ENCODE measurements at places on chromosomes 13 and 19.
A peak's percentile ranks its signal among the peaks of the same experiment; 100 is the strongest.

- no peak for DNase-seq
Measured at GRCh38 chr13:90430127-90430526, 917.4 kb upstream of the MIR17HG start.

DNA sequence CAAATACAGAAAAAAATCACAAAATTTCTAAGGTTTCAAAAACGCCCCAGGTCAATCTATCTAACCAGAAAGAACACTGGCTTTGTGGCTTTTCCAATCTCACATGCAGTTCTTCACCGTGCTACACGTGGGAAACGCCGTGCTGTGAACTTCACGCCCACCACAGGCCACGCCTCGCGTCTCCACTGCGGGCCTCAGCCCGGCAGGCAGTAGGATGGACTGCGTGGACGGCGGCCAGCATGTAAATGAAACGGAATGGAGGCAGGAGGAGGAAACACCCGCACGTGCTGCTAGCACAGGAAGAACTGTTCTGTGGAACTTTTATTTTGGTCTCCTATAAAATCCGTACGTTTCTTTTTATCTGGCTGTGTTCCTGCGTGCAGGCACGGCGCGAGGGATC is 23.8 kb downstream of the ZNF787 start:
- no peak for DNase-seq

DNA sequence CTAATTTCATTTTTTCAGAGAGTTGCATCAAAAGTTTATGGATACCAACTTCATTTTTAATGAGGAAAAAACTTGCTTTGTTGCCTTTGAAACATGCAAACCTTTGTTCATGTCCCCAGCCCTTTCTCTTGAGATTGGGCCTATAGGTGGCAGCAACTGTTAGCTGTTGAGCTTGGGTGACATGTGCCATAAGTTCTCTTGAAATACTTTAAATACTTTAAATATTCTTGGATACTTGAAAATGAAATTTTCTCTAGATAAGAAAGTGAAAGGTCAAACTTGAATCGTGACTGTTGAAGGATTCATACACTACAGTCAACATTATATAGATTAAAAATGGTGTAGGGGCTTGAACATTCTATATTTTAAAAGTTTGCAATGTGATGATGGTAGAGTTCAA is 294.9 kb downstream of the NDFIP2 start:
- DNase-seq: peak; percentile 71

GRCh38 chr19:54803410-54803809 is at the start of gene KIR2DL4:
Gene KIR2DL4, plus strand, starts transcription at chr19:54803610. Its CDS starts 42 bp downstream, at chr19:54803652.
- DNase-seq: no peak

DNA sequence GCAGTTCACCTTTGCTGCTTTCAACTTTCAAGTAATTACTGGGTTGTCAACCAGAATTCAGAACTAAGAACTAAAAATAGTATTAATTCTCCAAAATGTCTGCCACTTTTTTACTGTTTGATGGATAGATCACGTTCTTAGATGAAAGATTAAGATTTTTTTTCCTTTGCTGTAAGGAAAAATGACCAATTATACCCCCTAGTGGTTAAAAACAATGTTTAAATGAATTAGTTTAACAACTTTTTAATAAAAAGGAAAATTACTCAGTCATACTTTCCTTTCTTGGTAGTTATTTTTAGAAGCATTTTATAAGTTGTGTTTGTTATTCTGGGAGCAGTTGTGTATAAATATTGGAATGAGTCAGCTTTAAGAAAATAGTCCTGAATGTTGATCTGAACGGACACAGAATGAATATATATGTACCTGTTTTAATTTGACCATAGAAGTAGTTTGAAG is 4.6 kb downstream of the TM9SF2 start:
- no peak for DNase-seq

DNA sequence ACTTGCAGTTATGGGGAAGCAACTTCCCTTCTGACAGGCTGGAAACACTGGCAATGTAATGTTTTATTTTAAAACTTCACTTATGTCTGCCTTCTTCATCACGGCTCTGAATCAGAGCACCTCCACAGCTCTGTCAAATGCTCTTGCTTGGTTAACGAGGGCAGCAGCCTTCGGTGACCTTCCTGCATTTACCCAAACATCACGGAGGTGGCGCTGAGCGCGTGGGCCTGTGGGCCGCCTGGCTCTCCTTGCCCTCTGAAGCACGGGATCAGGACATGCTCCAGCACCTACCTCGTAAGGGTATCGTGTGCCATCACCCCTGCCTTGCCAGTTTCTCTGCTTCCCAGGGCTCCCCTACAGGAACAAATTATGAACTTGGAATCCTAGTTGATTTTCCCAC is 310.0 kb downstream of the TEX29 start:
- DNase-seq: no peak

GRCh38 chr13:72025836-72026235 is 158.8 kb upstream of the DACH1 start:
- DNase-seq: no peak

- no peak for DNase-seq
Measured at GRCh38 chr19:49844138-49845095, 6.5 kb upstream of the PTOV1 start.

GRCh38 chr13:25725104-25725503 is 326.7 kb downstream of the SHISA2 start:
- DNase-seq: no peak

- no peak for DNase-seq
Measured at GRCh38 chr19:13133241-13133870, 15.3 kb downstream of the NACC1 start.

DNA sequence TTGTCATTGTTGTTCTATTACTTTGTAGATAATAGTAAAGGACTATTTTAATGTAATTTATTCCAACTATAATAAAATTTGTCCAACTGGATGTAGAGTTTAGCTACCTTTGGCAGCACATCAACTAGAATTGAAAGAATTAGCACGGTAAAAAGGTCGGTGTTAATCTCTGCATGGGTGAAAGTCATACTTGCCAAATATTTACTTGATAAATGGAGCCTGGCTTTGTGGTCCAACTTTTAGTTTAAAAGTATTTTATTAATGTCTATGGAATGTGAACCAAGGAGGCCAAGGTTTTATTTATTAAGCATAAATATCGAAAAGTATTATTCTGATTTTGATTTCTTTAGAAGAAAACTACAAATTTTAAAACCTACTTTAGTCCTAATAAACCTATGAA is 1389.0 kb downstream of the PCDH9 start:
- no peak for DNase-seq

GRCh38 chr13:90926459-90926858 is 421.0 kb upstream of the MIR17HG start:
- DNase-seq: no peak

GRCh38 chr13:27533155-27533643 is 82.8 kb upstream of the MTIF3 start:
- no peak for DNase-seq

GRCh38 chr13:46168341-46168740 is 13.6 kb downstream of the LCP1 start:
- peak; percentile 74 for DNase-seq

DNA sequence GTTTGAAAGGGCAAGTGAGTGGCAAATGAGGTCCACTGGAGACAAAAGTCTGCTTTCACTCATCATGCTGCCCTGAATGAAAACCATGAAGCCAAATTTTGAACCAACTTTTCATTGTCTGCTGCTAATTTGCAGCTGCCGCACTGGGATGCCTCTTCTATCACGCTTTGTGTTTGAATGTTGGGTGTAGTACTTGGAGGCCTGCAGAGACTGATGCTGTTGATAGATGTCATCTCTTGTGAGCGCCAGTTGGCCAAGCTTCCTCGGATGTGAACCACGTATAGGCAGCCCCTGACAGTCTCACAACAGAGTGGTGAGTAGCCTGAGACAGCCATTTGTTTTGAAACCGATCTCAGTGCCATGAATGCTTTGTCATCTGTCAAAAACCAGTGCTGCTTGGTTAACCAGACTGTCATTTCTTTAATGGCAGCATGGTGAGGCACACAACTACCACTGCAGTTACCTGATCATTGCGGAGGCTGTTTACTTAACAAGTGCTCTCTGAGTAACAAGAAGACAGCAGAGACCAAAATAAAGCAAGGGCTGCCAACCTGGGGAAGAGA is 31.2 kb upstream of the SLC10A2 start:
- no peak for DNase-seq

DNA sequence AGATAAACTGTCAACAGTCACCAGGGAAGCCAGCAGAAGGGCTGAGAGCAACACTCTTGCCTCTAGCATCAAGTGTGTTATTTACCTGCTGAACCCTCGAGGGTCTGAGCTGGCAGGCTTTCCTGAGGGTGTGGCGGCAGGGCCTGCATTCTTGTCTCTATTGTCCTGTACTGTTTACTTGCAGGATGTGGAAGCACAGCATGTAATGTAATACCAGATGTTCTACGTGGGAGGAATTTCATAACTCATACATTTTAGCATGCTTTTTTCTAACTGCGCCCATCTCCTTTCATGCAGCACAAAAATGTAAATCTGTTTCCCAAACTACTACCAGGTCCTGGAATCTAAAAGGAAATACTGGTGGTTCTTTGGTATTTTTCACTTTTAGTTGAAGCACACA is 153.1 kb downstream of the RGCC start:
- DNase-seq: no peak

- DNase-seq: no peak
Measured at GRCh38 chr13:77519808-77520207, 15.7 kb upstream of the SCEL start.

- DNase-seq: no peak
Measured at GRCh38 chr19:7915250-7916102, 846 bp downstream of the TGFBR3L start.

- DNase-seq: no peak
Measured at GRCh38 chr13:63840551-63841421, 2425.1 kb upstream of the PCDH20 start.

- no peak for DNase-seq
Measured at GRCh38 chr13:85728811-85729210, 70.4 kb downstream of the SLITRK6 start.
